ENCODE measurements at places on chromosomes 6 and 20.

GRCh38 chr6:17729223-17730077 lies 22.7 kb upstream of the NUP153 start:
- no peak for DNase-seq

DNA sequence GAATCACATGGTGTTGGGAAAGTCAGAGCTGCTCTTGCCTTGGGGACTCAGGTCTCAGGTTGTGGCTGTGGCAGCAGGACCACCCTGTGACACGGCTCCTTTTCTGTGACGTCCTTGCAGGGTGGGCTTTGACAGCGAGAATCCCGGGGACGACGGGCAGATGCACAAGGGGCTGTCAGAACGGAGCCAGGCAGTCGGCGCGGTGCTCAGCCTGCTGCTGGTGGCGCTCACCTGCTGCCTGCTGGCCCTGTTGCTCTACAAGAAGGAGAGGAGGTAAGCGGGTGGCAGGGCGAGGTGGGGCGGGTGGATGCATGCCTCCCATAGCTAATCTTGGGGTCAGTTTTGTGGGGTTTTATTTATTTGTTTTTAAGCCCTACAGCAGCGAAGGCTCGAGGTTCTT lies 19.2 kb upstream of the SLC22A1 start:
- DNase-seq: no peak

DNA sequence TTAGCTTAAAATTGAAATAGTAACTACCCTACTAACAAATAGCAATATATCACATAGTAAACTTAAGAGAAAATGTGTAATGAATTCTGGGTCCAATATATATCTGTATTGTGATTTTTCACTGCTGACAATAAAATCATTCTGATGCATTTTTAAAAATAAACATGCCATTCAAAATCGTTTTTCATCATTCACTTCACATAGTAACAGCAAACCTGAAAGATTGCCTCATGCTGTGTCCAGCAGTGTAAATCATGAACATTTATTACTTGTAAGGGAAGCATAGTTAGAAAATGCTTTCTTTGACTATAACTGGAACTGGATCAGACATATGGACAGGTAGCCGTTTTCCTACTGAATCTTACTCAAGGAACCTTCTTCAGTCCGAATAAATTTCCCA lies 446.1 kb downstream of the UTRN start:
- DNase-seq: no peak

DNA sequence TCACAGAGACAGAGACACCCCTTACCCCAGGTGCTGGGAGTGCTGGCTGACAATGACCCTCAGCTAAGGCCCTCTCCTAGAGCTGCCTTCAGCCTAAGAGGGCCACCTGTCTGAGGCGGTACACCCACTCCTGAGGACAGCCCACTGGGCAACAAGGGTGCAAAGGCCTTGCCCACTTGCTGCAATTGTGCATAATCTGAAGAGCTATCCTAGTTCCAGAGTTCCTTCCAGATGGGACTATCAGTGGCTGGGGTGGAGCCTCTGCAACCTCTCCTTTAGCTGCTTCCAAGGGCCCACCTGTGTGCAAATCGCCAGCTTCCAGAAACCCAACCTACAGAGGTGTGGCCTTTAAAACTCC lies 87.5 kb downstream of the PREX1 start:
- no peak for DNase-seq

DNA sequence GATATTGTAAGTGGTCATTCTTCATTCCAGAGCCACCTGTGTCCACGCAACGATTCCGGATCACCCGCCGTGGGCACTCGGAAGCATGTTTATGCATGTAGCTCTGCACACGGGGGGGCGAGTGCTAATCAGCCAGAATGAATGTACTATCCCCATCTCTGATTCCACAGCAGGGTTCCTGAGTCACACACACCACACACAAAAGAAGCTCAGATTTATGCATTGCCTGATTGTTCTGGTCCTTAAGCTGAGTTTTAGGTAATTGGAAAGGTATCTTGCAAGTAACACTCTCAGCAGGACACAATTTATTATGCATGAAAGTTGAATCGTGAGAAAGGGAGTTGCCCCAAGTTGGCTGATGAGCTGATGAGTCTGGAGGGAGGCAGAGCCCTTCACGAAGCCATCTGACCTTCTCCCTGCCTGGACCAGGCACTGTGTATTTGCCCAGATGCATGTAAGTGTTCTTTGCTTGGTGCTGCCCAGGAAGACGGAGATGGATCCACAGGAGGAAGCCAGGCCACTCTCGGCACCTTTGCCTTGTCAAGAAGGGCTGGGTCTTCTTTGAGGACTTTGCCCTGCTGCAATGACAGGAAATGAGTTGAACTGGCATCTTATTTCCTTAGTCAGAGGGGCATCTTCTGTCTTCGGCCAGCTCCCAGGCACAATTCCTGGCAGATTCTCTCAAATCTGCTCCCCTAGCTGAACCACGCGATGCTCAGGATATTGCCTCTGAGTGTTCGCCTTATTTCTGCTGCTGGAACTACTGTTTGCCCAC lies 141.1 kb downstream of the SYNDIG1 start:
- no peak for DNase-seq

DNA sequence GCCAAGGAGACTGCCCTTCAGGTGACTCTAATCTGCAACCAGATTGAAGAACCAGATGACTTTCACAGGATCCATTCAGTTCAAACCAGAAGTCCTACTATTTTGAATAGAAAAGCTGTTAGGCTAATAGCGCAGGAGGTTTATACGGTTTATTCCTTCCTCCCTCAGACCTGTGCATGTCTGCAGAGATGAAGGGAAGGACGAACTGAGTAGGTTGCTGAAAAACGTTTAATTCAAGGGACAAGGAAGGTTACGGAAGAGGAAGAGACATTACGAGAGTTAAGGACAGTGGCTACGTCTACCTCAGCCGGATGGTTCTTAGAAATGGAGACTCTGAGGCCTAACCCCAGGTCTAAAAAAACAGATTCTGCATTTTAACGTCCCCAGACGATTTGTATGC lies 978 bp downstream of the AURKA start:
- DNase-seq: no peak

- no peak for DNase-seq
Observed at GRCh38 chr20:38939686-38940085, 13.5 kb downstream of the FAM83D start.

DNA sequence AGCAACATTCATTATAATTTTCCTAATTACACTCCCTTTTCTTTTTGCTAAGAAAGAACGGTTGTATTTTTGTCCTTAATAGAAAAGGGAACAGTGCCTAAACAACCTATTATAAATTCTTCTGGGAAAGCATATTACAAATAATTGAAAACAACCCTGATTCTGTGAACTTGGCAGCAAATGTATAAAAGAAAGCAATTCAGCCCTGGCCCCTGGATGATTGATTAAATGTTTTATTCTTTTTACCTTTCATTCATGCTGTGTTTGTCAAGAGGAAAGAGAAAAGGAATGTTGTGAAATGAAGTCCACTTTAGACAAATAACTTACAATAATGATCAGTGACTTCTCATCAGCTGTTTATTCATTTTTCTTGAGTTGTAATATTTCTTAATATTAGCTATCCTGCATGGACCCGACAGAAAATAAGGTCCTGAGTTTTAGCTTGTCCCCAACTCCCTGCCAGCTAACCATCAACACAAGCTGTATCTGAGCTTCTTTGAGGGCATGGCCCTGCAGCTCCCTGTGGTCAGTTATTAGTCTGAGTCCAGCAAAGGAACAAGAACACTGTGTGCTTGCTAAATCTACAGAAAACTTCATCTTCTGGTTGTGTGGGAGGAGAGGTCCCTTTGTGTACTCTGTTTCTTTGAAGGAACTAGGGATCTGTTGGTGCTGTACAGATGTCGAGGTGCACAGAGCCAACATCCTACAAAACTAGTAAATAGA lies 248.2 kb downstream of the LAMA2 start:
- DNase-seq: peak; percentile 80

GRCh38 chr20:50216543-50217206 lies 26.0 kb downstream of the CEBPB start:
- DNase-seq: peak; percentile 12

- no peak for DNase-seq
Observed at GRCh38 chr20:49318091-49318429, 40.2 kb upstream of the ZNFX1 start.

- no peak for DNase-seq
Observed at GRCh38 chr6:157560691-157561413, 179.9 kb downstream of the ZDHHC14 start.

DNA sequence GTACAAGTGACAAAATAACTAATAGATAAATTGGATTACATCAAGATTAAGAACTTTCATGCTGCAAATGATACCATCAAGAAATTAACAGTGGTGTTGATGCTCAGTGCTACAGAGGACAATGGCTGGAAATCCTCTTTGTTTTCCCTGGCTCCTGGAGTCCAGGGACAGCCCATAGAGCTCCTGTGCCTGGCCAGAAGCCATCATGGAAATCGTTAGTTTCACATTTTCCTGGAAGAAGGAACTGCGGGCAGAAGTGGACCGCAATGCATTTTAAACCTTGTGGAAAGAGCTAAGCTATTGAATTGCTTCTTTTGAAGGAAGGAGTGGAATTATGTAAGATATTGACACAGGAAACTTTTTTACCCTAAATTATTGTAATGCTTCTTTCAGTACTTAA lies 276.0 kb downstream of the GJA1 start:
- DNase-seq: no peak

DNA sequence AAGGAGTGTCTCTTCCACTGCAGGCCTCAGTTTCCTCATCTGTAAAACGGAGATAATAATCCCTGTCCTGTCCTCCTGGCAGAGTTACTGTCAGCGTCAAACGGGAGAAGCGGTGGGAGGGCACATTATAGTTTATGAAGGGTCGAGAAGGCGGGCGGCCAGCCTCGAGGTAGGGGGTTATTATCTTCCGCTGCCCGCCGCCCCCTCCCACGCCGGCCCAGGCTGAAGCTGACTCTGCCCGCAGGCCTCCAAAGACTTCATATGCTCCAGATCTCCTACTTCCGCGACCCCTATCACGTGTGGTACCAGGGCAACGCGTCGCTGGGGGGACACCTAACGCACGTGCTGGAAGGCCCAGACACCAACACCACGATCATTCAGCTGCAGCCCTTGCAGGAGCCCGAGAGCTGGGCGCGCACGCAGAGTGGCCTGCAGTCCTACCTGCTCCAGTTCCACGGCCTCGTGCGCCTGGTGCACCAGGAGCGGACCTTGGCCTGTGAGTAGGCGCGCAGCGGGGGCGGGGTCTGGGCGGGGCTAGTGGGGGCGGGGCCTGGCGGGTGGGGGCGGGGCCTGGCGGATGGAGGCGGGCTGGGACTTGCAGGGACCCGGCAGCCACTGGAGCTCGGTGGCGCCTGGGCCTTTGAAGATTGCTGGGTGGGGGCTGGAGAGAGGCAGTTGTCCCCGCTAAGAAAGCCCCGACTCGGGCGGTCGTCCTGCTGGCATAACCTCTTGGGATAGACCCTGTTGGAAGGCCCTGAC lies 2.8 kb downstream of the PROCR start:
- no peak for DNase-seq

DNA sequence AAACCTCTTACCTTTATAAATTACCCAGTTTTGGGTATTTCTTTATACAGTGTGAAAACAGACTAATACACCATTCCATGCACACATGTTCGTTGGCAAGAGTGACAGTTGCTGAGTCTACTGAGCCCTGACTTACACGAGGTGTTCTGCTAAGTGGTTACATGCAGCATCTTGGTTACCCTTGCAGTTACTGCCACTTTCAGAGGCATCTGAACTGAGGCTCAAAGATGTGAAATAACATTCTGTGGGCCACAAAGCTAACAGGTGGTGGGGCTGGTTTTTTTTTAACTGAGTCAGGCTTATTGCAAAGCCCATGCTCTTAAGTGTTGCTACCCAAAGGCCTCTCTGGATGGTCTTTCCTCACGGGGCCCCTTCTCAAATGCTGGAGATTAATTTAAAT lies 54.4 kb upstream of the GTSF1L start:
- no peak for DNase-seq

GRCh38 chr6:117451671-117452070 lies 25.9 kb upstream of the ROS1 start:
- peak; percentile 44 for DNase-seq

DNA sequence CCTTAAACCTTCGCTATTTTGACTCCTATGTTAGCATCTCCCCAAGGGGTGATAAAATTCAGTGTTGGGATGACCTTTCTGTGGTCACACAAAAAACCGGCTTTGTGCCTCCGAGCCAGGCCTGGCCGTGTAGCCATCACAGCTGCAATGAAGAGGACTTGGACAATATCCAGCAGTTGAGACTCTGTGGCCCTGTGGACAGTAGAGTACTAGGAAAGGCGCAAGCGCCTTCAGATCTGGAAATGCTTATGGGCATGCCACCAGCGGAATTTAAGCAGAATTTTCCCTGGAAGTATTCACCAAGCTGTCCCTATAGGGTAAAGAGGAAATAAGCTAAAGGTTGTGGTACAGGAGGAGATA lies 63.3 kb upstream of the SLC2A12 start:
- no peak for DNase-seq

DNA sequence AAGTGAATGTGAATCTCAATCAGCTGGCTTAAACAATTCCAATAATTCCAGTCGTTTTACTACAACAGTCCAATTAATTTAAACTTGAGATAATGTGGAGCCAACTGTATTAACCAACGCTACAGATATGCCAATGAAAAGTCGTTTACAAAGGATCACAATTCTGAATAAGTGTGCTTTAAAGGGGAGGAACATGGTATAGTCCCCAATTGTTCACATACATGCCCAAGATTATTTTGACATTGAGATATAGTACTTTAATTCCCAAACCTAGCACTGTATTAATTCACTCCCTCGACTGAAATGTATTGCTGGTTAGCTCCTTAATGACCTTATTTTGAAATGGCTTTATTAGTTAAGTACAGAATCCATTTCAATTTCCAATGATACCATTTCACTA lies 2.5 kb downstream of the AKIRIN2 start:
- no peak for DNase-seq

DNA sequence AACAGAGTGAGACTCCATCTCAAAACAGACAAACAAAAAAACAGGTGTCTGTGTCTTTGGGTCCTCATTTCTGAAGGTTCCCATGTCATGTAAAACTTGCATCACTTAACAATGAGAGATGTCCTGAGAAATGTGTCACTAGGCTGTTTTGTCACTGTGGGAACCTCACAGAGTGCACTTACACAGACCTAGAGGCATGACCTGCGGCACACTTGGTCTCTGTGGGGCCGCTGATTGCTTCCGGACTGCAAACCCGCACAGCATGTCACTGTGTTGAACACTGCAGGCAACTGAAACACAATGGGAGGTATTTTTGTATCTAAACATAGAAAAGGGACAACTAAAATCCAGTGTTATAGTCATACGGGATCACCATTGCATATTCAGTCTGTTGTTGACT lies 42.3 kb upstream of the TMEM181 start:
- DNase-seq: no peak

- no peak for DNase-seq
Observed at GRCh38 chr20:35912881-35913280, 41.4 kb downstream of the SCAND1 start.

GRCh38 chr6:49540614-49541013 lies 9.9 kb upstream of the C6orf141 start:
- DNase-seq: no peak

- DNase-seq: peak; percentile 27
Observed at GRCh38 chr6:48141975-48142374, 31.0 kb upstream of the PTCHD4 start.

DNA sequence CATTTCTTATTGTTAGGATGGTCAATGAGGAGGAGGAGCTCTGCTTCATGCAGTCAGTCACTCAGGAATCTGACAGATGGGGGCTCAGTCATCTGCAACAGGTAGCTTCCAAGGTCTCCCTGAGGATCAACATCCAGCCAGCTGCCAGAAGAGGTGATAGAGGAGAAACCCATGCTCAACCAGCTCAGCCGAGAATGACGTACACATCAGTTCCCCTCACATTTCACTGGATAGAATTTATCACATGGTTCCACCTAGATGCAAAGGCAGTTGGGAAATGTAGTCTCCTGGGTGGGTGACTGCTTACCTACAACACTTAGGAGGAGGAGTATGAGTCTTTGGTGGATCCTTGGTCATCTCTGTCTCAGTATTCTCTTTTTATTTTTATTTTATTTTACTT lies 144.5 kb downstream of the CEBPB start:
- peak; percentile 25 for DNase-seq
